Activated T-helper 9 cell treated with anti-CD3 and anti-CD28 coated beads, Interleukin-2, amount 50 U/mL, for 16 hours (primary cell): ENCODE measurements at places on chromosomes 5 and 9.

GRCh38 chr9:32722704-32723103 is 60.6 kb upstream of the TMEM215 start:
- no peak for DNase-seq

- DNase-seq = no peak
Observed at GRCh38 chr9:83965350-83966208, 14.4 kb downstream of the HNRNPK start.

GRCh38 chr5:140344683-140345423 is 1.6 kb downstream of the HBEGF start:
- DNase-seq = no peak

GRCh38 chr5:137191179-137191578 is 307.9 kb downstream of the SPOCK1 start:
- DNase-seq = no peak

- no peak for DNase-seq
Observed at GRCh38 chr5:171450423-171451331, 31.2 kb downstream of the FGF18 start.

GRCh38 chr9:30065888-30066287 is 2318.6 kb upstream of the ACO1 start:
- no peak for DNase-seq

- no peak for DNase-seq
Observed at GRCh38 chr9:114180696-114181606, 25.6 kb downstream of the COL27A1 start.

GRCh38 chr9:21002040-21002439 is 29.4 kb downstream of the HACD4 start:
- no peak for DNase-seq
